ENCODE measurements at places on chromosomes 5 and 9.
A peak's percentile ranks its signal among the peaks of the same experiment; 100 is the strongest.

DNA sequence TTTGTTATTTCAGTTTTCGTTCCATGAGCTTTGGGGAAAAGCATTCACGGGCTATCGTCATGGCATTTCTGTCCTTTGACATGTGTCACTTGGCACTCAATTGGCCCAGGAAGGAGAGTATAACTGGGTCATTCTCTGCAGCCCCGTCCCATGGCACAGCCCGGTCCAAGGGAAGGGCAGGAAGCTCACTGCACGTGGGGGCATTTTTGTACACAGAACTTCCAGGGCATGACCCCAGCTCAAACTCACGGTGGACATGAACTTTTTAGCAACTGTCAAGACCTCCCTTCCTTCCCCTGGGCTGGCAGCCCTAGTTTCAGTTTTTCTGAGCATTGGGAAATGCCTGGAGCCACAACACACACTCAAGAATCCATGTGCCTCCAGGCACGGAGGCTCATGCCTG, 161.6 kb upstream of the PANK3 start:
- DNase-seq = no peak

- peak; percentile 20 for DNase-seq
Measured at GRCh38 chr9:91954841-91955471, 4.9 kb upstream of the ROR2 start.

DNA sequence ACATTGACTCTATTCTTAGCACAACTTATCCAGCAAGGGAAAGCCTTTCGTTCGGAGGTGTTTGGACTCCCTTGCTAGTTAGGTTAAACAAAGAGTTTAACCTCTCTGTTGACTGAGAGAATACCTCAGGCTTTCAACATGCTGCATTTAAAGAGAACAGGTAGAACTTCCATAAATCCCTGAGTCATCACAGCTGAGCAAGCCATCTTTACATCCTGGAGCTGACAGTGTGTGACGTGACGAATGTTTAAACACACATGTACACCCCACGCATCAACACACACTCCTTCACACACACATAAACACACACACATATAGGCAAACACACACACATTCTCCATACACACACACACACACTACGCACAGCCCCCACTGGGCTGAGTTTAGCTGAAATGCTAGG, 152.8 kb downstream of the ADAMTS12 start:
- DNase-seq = no peak

DNA sequence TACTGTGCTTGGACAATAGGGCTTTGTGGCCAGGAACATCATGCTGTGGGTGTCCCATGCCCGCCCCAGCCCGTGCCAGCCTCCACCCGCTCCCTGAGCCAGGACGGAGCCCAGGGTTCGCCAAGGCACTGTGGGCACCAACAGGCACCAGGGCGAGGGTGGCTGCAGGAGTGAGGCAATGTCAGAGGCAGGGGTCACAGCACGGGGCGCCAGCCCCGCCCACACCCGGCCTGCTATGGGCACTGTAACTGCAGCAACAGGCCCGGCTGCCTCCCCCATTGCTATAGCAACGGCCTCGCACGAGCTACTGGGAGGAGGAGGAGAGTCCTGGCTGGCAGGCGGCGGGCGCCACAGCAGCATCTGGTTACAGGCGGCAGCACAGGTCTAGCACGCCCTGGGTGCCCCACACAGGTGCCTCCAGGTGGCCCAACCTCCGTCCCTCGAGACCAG, 2.5 kb downstream of the ABCA2 start:
- no peak for DNase-seq

DNA sequence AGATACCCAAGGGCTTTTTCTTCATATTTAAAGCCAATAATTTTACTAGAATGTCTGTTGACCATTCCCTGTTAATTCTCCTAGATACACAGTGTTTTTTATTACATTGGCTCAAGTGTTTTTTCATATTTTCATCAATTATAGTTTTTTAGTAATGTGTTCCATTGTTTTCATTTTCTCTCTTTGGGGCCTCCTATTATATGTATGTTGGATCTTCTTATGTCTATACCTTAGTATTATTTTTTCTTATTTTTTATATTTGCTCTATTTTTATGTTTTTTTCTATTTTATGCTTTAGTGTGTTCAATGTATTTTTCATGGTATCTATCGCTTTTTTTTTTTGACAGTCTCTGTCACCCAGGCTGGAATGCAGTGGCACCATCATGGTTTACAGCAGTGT, 7.5 kb downstream of the KIAA1958 start:
- no peak for DNase-seq

- no peak for DNase-seq
Measured at GRCh38 chr5:34498572-34498971, 157.6 kb upstream of the RAI14 start.

GRCh38 chr5:62631909-62632580, 53.4 kb downstream of the LRRC70 start:
- DNase-seq = no peak

- DNase-seq = no peak
Measured at GRCh38 chr9:21995666-21996398, 1.2 kb downstream of the CDKN2B-AS1 start.

GRCh38 chr5:41522193-41522786, 11.9 kb upstream of the PLCXD3 start:
- no peak for DNase-seq

GRCh38 chr9:19922476-19923118, 133.8 kb upstream of the SLC24A2 start:
- no peak for DNase-seq

DNA sequence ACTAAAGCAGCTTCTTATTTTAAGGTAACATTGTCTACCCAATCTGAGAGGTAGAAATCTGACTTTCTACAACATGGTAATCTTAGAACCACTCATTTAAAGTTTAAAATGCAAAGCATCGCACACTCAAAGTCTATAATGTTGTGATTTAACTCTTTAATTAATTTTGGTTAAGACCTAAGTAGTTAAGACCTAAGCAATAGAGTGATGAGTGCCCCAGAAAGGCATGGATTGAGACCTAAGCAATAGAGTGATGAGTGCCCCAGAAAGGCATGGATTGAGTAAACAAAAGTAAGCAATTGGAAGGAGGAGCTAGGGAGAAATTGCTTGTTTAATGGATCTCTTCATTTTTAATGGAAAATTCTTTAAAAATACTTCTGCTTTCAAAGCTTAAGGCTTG, 86.8 kb downstream of the NLN start:
- no peak for DNase-seq

GRCh38 chr9:3817208-3817607, 291.4 kb upstream of the RFX3 start:
- DNase-seq = no peak
